RWPE1 (cell line): ENCODE measurements at places on chromosomes 4 and X.

DNA sequence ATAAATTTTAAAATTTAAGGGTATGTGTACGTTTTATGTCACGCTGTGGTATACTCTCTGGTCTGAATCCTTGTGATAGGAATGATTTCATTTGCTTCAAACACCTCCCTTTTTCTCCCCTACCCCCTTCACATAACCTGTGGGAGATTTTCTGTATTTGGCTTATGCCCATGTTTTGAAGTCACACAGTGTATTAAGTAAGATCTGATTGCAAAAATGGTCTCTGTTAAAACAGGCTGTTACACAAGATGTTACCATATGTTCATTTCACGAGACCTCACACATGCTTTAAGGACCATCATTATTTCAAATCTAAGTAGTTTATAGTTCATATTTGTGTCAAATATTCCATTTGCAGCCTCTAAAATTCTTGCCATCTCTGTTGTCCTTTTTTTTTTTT, 63.5 kb downstream of the TMEM131L start:
- DNase-seq: no peak

- no peak for DNase-seq
Measured at GRCh38 chrX:109874548-109874947, 128.4 kb upstream of the TMEM164 start.

DNA sequence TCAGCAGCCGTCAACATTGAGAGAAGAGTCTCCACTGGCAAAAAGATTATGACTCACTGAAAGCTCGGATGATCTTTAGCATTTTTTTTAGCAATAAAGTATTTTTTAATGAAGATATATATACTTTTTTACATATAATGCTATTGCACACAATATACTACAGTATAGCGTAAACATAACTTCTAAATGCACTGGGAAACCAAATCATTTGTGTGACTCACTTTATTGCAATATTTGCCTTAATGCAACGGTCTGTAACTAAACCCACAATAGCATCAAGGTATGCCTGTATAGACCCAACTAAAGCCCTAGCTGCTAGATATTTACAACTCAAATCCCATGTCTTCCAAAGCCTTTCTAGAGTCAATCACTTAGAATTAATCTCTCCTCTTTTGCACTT, 52.3 kb upstream of the EDNRA start:
- DNase-seq: no peak

DNA sequence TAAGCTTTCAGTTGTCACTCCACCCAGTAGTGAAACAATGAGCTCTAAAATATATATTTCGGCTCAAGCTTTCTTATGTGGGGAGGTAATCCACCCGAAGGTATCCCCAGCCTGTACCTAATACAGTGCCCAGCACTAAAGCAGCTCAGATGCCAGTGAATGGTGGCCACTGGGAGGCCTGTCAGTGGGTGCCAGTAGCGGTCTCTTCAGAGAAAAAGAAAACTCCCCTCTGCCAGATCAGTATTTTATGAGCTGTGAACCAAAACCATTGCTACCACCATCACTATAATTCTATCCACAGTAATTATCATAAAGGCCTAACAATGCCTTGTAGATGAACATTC, 835 bp upstream of the NFKB1 start:
- no peak for DNase-seq

DNA sequence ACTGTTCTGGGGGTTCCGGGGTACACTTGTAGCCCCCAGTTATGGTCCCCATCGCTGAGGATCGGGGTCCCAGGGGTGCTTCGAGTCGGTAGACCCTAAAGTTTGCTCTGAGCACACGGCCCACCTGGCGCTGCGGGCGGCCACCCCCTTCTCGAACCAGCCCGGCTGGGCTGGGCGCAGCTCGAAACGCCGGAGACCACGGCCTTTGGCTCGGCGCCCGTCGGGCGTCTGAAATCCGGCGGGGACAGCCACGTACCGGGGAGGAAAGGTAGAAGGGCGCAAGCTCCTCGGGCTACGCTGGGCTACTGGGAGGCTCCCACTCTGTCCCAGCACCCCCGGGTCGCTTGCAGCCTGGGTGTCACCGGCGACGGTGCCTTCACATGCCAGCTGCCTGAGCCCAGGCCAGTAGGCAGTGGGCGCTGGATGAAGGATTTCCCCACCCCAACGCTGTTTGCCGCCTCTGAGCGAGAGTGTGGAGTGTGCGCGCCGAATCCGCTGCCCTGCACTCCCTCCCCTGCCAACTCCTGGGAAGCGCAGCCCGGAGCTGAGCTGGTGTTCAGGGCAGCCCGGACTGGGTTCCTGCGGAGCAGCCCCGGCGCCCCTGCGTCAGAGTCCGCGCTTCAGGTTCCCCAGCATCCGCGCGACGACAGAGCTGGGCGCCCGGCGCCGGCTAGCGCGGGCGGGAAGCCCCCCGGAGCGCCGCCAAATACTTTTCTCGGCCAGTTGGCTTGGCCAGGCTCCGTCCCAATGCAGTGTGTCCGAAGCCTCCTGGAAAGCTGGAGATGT, 637 bp downstream of the MAMLD1 start:
- peak; percentile 26 for DNase-seq

DNA sequence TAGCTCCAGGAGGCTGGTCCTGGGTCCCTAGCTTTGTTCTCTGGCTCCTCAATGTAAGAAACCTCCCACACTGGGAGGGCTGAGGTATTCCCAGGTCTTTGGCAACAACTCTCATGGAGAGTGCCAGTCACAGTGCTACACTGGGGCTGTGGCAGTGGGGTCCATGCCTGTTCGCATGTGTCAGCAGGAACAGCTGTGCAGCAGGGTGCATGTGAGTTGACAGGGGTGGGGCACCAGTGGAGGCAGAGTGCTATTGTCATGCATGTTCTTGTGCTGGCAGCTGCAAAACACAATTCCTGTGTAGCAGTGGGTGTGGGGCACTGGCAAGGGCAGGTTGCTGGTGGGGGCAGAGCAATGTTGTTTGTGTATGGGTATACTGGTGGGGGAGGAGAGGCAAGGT, 246.0 kb downstream of the CXXC4 start:
- DNase-seq: no peak

- no peak for DNase-seq
Measured at GRCh38 chr4:159014859-159015258, 88.0 kb upstream of the RAPGEF2 start.

DNA sequence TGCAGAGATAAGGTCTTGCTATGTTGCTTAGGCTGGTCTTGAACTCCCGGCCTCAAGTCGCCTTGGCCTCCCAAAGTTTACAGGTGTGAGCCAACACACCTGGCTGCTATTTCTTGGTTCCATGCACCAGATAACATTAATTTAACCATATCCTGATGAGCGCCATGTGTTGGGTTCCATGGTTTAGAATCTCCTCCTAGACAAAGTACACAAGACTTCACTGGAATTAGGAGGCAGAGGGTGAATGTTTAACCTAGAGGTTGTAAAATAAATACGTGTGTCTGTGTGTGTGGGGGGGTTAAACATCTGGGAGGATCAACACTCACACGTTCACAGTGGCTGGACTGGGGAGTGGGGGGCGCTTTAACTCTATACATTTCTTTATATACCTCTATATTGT, 32.4 kb upstream of the SORCS2 start:
- DNase-seq: no peak

GRCh38 chr4:704971-705277, 708 bp upstream of the PCGF3 start:
- no peak for DNase-seq

DNA sequence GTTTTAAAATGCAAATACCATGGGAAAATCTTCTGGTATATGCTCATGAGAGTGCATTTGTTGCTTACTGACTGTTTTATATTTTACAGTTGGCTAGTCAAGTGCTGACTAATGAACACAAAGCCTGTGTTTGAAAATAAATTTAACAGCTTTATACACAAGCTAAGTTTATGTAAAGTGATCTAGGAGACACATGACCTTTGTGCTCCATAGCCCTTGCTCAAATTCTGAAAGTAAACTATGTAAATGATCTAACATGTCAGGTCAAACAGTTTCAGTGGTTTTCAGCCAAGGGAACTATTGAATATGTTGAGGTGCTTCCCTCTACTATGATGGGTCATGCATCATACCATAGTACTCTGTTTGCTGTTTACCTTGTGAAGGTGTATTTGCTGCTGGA, 36.7 kb downstream of the DIAPH2 start:
- DNase-seq: no peak

GRCh38 chrX:107730991-107731766, 44.4 kb downstream of the TSC22D3 start:
- no peak for DNase-seq

- DNase-seq: no peak
Measured at GRCh38 chrX:39774774-39775328, 322.9 kb downstream of the BCOR start.

DNA sequence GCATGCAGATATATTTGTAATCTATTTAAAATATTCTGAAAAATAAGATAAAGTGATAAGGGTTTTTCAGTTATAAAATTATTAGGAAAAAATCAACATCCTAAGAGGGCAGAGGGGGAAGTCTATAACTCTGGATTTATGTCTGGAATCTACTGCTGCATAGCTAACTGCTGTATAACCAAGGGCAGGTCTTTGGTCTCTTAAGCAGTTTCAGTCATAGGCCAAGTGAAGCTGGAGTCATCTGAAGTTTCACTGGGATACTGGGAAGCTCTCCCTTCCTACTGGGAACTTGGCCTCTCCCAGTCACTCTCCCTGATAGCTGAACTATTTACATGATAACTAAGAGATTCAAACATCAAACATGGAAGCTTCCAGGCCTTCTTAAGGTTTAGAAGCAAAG, 1409.9 kb upstream of the PCDH7 start:
- no peak for DNase-seq

- no peak for DNase-seq
Measured at GRCh38 chr4:909131-909571, 23.0 kb downstream of the GAK start.

DNA sequence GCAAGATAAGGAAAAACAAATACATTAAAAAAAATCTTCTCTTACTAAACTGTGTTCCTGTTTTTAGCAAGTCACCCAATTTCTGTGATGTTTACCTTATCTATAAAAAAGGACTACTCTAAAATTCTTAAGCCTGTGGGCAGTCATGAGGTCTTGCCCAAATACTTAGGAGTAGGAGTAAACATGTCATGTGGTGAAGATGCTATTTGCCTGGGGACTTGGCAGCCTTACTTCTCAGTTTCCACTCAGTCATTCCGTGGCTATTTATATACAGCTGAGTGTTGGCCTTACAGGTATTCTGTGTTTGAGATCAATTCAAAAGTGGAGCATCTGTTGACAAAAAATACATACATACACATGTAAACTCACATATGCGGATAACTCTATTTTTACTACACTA, 89.9 kb upstream of the TLR2 start:
- DNase-seq: no peak

GRCh38 chr4:41362621-41363383, 106.1 kb downstream of the UCHL1 start:
- DNase-seq: no peak

- peak; percentile 47 for DNase-seq
Measured at GRCh38 chr4:168710353-168710946, 213.6 kb downstream of the PALLD start.

- peak; percentile 23 for DNase-seq
Measured at GRCh38 chr4:932713-933070, 432 bp downstream of the TMEM175 start.

DNA sequence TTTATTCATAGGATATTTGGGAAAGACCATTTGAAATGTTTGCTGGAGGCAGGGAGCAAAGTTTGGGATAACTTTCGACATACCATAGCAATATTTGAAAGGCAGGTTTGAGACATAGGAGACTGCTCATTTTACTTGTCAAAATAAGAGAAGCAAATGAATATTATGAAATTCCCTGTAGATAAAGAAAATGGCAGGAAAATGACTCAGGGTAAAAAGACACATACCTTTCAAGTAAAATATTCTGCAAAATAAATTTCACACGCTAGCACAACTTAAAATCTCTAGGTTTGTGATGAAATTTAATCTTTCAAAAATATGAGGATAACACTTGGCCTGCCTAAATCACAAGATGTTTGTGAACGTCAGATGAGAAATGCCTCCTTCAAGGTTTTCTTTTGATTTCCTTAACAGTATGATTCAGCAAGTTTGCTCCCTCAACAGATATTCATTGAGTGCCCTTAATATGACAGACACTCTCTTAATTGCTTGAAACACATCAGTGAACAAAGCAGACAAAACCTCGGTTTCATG, 6.6 kb downstream of the TMEM156 start:
- DNase-seq: no peak

GRCh38 chr4:39004758-39005157, 27.5 kb downstream of the TMEM156 start:
- no peak for DNase-seq

- DNase-seq: no peak
Measured at GRCh38 chr4:74770226-74770910, 24.0 kb downstream of the BTC start.

DNA sequence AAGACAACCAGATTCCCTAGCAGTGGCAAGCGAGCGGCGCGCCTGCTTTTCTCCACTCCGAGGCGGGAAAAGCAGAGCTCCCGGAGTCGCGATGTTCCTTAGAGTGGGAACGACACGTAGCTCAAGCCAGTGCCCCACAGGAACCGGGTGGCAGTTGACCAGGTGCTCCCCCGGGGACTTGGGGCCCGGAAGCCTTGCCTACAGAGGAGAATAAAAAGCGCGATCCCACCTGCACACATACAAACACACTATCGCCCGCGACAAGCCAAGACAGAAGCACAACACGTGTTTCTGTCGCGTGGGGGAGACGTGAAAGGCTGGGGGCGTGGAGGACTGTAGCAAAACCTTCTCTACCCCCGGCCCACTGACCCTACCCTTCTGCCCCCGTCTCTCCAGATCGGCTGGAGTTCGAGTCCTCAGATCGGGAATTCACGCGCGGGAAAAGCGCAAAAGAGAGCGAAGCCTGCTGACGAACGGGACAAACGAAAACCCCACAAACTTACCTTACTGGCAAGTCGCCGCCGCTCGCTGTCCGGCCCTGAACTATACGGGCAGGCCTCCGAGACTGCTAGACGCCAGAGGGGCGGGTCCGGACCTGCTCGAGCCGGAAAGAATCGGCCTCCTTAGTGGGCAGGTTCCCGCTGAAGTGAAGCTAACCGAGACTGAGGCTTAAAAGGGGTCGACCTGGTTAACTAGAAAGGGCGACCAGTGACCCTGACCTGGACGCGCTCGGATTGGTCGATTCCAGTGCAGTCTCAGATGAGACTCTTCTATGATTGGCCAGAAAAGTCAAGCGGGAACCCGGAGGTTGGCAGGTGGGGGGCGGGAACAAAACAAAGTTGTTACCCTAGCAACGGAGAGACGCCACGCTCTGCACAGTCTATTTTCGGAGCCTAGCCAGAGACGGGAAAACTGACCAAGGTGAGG, at the start of the genes DNAAF6 and NUP62CL:
DNAAF6 (plus strand) TSS at position 842 of the 927 bp plus-strand sequence. CDS start 6,265 bp downstream, outside the sequence.
NUP62CL (minus strand) TSS at position 664 of the 927 bp plus-strand sequence. CDS start 31,287 bp downstream, outside the sequence.
- peak; percentile 84 for DNase-seq

DNA sequence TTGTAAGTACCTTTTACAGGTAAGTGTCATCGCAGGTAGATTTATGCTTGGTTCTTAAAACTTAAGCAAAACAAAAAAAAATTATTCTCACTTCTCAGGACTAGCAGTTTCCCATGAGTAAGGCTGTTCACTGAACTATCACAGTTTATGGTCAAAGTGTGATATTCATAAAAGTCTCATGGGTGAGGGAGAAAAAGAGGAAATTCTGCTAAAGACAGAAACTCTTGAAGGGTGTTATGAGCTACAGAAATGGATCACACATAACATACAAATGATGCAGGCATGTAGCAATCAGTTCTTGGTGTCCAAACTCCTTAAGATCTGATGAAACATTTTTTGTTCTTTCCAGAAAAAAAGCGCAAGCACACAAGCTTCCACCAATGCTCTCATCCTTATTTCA, 8.5 kb downstream of the RAB9A start:
- DNase-seq: no peak
